Esophagus squamous epithelium (tissue), 5 donors: ENCODE measurements at places on chromosomes 13 and 19.

DNA sequence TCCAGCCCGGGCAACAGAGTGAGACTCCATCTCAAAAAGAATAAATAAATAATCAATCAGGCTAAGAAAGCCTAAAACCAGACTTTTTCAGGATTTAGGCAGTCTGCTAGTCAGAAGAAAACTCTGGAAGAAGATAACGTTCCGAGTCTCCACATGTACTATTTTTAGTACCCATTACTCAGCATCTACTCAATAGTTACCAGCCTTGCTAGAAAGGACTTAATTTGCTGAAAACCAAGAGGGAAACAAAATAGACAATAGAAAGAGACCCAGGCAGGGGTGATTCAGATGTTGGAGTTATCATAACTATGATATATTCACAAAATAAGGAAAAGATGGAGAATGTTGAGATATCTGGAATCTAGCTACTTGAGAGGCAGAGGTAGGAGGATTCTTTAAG lies 3.6 kb upstream of the LIN7B start:
- DNase-seq: no peak

DNA sequence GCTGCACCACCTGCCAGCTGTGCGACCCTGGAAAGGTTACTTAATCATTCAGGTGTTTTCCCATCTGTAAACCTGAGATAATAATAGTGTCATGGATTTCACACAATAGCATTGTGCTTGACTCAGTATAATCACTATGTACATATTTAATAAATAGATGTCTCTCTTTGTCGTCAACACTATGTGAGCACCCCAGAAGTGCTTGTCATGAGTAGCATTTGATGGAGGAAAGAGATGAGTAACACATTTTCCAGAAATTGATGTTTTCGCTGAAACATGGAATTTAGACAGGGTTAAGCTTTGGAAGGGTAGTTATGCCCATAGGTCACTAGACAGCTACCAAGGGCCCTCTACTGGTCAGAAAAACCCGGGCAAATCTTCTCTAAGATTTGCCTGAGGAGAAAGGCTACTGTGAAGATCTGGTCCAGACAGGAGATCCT lies 9.5 kb upstream of the MBNL2 start:
- DNase-seq: no peak

DNA sequence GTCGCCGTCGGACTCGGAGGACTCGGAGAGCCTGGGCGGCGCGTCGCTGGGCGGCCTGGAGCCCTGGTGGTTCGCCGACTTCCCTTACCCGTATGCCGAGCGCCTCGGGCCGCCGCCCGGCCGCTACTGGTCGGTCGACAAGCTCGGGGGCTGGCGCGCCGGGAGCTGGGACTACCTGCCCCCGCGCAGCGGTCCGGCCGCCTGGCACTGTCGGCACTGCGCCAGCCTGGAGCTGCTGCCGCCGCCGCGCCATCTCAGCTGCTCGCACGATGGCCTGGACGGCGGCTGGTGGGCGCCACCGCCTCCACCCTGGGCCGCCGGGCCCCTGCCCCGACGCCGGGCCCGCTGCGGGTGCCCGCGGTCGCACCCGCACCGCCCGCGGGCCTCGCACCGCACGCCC lies 2.5 kb upstream of the GRWD1 start:
- DNase-seq: no peak

GRCh38 chr13:26762745-26763345 lies 2.3 kb upstream of the GPR12 start:
- DNase-seq: no peak

DNA sequence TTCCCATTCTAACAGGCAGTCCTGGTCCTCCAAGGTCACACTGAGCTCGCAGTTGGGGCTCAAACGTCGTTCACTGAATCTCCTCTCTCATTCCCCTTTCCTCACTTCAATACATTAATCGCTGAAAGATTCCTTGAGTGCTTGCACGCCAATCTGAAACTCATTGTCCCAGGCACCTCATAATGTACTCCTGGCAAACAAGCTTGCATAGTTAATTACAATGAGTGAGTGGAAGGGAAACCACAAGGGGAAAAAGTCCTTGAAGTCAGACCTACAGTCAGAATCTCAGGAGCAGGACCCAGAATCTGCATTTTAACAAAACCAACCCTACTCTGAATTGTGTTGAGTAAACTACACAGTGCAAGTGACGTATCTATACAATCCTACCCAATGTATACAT lies 86.9 kb downstream of the CRYL1 start:
- no peak for DNase-seq

DNA sequence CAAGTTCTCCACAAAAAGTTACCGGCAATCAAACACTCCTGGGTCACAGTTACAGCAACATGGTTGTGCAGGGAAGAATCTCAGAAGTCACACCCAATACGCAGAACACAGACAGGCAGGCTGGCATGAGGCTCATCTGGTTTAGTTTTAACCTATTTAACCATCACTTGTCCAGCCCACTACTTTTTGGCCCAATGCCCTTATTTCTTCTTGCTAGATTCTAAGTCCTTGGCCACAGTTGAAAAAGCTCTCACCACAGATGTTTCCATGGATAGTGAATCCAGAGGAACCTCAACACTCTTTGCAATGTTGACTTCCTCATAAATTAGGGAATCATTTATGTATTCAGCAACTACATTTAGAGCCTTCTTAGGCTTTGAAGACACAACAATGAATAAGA lies 50.7 kb upstream of the FNDC3A start:
- DNase-seq: no peak

GRCh38 chr13:109924376-109924775 lies 138.0 kb upstream of the IRS2 start:
- DNase-seq: no peak

DNA sequence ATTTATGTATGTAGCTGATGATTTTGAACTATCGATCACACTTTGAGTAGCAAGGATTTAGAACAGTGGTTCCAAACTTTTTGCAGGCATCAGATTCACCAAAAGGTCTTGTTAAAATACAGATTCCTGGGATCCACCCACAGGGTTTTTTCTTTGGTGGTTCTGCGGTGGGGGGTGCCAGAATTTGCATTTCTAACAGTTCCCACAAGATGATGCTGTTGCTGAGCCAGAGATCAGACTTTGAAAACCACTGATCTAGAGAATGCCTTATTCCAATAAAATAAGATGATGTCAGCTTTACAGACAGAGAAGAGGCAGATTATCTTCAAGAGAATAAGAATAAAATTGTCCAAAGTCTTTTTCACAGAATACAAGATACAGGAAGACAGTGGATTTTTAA lies 80.9 kb upstream of the SHISA2 start:
- DNase-seq: no peak

GRCh38 chr13:59304596-59304995 lies 859.1 kb downstream of the DIAPH3 start:
- no peak for DNase-seq

- DNase-seq: no peak
These were observed 47.6 kb downstream of the CEP89 start for GRCh38 chr19:32924200-32924599.

DNA sequence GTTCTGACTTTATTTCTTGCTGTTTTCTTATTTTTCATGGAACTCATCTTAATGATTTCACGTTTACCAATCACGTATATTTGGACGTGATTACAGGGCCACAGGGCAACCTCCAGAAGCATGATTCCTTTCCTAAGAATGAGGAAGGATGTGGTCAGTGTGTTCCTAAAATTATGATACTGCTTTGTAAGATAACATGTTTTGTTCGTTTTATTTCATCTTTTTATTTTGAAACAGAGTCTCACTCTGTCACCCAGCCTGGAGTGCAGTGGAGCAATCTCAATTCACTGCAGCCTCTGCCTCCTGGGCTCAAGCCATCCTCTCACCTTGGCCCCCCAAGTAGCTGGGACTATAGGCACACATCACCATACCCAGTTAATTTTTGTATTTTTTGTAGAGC lies 24.8 kb upstream of the LAIR1 start:
- DNase-seq: no peak

DNA sequence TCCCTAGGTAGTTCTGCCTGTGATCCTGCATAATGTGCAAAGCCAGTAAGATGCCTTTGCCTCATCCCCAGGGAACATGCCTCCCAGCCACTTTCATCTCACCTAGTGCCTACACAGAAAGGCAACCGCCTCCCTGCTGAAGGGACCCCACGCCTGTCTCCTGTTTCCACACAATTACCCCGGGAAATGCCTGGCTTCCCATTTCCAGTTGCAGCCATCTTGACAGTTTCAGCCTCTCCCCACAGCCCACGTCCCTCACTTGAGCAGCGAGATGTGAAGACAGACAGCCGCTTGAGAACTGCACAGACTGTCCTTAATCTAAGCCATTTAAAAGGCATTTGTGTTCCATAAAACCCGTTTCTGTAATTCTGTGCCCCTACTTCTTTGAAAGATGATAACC lies 4.7 kb upstream of the UQCRFS1 start:
- no peak for DNase-seq

DNA sequence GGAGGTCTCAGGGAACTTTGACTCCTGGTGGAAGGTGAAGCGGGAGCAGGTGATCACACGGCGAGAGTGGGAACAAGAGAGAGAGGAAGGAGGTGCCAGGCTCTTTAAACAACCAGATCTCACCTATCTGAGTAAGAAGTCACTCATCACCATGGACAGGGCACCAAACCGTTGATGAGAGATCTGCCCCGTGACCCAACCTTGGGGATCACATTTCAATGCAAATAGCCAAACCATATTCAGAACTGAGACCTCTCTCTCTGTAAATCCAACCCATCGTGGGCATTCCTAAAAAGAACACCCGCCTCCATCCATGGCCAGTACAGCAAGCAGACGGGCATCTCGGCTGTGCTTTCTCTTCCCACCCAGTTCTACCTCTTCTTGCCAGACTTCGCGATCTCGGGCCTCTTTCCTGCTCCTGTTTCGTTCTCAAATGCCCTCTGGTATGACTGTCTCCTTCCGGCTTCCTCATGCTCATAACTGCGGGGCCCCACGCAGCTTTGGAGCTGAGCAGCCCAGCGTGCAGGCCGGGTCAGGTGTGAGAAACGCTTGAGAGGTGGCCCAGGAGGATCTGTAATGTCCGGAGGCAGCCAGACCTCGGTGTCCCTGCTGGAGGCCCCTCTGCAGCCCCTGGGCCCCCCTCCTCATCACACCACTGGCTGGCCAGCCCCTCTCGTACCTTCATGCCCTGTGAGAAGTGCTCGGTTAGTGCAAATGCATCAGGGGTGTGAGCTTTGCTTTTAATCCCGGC lies 97.0 kb upstream of the GPR183 start:
- no peak for DNase-seq

DNA sequence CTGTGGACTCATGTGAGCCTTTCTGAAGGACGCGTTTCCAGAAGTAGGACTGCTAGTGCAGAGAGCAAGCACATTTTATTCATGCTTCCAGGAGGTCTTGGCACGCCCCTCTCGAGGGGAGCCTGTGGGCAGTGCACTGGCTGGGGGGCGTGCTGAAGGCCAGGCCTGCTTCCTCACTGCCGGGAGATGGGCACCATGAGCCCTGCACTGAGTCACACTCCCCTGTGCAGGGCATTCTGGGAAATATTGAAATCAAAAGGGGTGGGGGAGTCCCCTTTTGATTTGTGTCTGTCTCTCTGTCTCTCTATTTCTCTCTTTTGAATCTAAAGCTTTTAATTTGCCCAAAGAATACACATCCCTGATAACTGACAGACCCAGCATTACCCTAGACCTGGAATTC lies 34.0 kb downstream of the DPF1 start:
- no peak for DNase-seq

- peak; percentile 65 for DNase-seq
These were observed at the start of gene U2AF2 for GRCh38 chr19:55654868-55655647. TSS of gene U2AF2 (plus strand) at chr19:55655035. CDS start at chr19:55655105, 70 bp downstream.

DNA sequence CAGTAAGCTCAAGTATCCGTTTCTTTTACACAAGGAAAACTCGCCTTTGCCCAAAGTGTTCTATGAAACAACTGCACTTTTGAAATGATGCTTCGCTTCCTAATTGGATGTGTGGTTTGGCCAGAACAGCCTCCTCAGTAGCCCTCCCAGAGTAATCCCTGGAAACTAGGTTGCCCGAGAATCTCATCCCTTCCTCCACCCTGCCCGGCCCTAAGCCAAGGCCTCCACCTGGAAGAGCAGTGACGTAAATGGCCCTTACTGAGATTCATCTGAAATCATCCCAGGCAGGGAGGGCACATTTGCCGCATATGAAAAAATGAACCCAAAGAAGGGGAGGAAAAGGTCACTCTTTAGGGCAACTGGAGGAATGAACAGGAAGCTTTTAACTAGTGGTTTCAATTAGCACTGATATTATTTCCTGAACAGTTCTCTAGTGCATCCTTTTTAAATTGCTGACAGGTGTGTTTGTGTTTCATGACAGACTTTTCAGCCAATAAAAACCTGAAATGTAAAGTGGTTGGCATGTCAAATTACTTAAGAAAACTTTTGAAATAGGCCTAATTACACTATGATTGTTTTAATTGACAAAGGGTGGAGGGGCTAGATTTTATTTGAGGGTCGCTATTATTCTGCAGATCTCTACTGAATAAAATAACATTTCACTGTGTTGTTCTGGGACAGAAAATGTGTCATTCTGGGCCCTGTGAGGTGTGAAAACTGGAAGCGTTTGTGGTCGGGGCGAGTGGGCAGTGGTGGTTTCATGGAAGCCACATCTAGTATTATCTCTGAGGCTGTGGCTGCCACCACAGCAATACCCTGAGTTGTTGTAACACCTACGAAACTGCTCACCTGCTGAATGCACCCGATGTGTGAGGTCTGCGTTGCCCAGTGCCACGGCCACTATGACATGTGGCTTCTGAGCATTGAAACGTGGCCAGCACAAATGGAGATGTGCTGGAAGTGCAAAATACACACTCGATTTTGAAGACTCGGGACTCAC lies 112.1 kb downstream of the ZIC5 start:
- no peak for DNase-seq

GRCh38 chr13:93853912-93854311 lies 625.6 kb downstream of the DCT start:
- no peak for DNase-seq

DNA sequence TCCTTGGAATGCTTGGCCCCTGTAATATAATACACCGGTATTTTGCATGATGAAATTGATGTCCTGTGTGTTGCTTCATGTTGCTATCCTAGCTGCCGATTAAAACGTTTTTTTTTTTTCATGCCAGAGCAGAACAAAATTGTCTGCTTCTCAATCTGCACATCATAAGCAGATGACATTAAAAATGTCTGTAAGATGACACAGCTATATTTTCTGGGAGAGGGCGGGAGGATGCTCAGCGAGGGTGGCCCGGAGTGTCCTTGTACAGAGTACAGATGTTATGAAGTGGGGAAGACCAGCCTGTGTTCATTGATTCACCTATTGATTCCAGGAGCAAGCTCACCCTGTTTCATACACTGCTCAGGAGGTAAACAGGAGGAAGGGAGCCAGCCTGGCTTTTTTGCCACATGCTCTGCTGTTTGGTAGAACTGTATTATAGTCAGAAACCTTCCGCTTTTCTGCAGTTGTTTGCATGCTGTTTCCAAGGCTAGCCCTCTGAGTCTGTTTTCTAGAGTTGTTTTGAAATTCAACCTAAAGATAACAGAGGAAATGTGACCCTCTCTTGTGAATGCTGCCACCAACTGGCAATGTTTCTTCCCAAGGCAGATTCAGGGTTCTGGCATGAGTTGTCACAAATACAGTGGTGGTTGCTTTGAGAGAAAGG lies 4.7 kb upstream of the IRS2 start:
- DNase-seq: no peak

GRCh38 chr13:110195547-110196485 lies 111.1 kb downstream of the COL4A1 start:
- no peak for DNase-seq

- DNase-seq: no peak
These were observed 18.9 kb upstream of the CLDN10 start for GRCh38 chr13:95533545-95534160.
